ENCODE measurements at places on chromosomes 16 and 17. TPM values are rescaled to one million over a fixed set of nuclear protein-coding genes. Genes with fewer than 3 reads are reported as not detected.

ALDH3A1 gene
- total RNA-seq, result not detected

OGFOD1 gene
- 52.5 TPM for total RNA-seq

ATAD5 gene
- total RNA-seq, result 21.1 TPM

CCP110 gene
- 39.1 TPM for total RNA-seq

TBX2 gene
- total RNA-seq, result not detected

ACSM2A gene
- not detected for total RNA-seq
